H9 (cell line): ENCODE measurements at places on chromosomes 16 and 17.

DNA sequence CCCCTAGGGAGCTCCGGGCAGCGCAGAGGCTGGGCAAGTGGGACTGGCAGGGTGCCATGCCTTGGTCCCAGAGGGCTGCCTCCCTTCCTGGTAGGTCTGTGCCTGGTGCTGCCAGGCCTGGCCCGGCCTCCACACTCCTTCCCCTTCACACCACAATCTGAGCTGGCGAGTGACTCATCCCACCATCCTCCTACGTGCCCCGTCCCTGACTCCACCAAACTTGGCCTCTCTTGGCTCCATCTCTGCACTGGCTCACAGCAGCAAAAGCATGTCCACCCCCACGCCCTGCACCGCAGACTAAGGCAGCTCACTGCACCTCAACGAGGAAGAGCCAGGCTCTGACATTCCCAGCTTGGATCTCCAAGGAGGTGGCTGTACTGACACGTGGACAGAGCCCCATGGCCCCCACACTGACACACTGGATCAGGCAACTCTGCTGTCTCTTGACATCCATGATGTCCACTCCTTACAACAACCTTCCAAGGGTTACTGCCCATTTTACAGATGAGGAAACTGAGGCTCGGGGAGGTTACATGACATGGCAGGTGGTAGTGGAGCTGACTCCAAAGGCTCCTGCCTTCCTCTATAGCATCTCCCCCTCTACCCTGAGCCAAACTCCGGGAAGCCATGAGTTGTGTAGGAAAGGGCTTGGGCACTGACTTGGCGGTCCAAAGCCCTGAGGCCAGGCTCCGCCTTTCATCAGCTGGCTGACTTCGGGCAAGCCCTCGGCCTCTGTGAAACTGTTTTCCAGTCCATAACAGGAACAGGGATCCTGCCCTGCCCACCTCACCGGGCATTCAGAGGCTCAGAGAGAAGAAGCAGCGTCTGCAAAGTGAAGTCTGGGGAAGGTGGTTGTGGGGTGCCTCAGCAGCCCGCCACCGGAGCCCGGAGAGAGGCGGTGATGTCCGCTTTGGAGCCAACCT, 20.1 kb upstream of the KRT19 start:
- no peak for DNase-seq

GRCh38 chr17:49361129-49361901, 735 bp downstream of the ZNF652 start:
- DNase-seq: peak; percentile 53

DNA sequence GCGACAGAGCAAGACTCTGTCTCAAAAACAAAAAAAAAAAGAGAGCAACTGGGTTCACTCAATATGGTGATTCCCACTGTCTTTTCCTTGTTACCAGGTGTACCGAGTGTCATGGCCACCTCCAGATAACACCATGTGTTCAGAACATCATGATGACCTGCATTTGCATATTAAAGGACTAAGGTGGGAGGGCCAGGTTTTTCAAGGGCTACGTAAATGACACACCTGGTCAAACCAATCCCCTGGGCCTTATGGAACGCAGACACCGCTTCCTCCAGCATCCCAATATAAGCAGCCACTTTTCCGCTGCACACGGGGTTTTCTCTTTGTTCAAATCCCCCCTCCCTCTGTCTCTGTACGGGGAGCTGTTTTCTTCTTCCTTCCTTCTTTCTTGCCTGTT, 29.3 kb downstream of the WSCD1 start:
- peak; percentile 58 for DNase-seq

- no peak for DNase-seq
Observed at GRCh38 chr17:29162909-29163341, 17.3 kb downstream of the MYO18A start.

DNA sequence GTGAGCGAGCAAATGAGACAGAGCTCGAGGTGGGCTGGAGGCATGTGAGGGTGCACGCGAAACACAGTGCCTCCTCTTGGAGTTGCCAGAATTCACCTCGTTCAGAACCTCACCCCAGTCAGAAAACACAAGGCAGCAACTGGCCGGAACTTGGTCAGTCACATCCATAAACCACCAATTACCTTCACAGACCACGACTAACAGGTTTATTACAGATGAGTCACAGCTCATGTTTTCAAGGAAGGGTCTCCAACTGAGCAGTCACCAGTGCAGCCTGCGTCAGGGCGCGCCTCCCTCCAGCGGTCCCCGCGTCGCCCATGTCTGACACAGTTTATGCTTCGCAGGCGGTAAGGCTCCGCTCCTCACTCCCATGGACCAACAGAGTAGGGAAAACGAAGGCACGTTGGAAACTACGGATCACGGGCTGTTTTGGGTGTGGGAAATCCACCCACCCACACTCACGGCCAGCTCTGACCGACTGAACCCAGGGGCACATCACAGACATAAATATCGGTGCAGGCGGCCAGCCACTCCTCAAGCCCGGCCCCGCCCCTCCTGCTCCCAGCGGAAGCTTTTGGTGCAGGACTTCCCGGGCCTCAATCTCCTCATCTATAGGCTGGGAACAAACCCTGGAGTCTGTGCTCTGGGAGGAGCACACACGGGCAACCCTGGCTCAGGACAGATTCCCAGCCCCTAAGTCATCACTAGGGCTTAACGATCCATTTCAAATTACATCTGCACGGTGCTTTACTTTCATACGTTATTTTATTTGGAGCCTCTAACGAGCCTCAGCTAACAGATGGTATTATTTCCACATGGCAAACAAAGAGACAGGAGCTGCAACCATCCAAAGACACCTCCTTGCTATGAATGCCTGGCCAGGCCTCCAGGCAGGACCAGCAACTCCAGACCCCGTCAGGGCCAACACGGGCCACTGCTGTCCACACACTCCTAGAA, 126.3 kb downstream of the ZNF778 start:
- no peak for DNase-seq

GRCh38 chr16:78882751-78883150, 717.8 kb downstream of the MAF start:
- no peak for DNase-seq

DNA sequence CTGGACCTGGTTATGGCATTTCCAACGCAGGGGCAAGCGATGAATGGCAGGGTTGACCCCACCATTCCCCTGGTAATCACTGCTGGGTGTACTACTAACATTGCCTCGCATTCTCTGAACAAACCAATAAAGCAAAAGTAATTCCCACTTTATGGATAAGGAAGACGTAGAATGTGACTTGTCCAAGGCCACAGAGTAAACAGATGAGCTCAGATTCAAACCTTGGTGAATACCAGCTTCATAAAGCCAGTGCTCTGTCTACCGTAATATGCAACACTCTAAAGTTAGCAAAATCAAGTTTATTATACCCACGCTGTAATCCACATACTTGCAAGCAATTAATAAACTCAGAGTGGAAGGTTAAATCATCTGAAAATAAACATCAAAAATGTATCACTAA, 59.6 kb downstream of the ANKFY1 start:
- no peak for DNase-seq

GRCh38 chr16:20814784-20815183, 8.5 kb downstream of the REXO5 start:
- no peak for DNase-seq

- DNase-seq: peak; percentile 95
Observed at GRCh38 chr16:67396159-67397035, 3.1 kb upstream of the TPPP3 start.

- peak; percentile 90 for DNase-seq
Observed at GRCh38 chr17:48577946-48578615, at the start of gene HOXB4. TSS of gene HOXB4 (minus strand) at chr17:48578350. CDS start at chr17:48578319, 31 bp downstream.

- no peak for DNase-seq
Observed at GRCh38 chr17:42399121-42399520, 10.9 kb upstream of the STAT3 start.

DNA sequence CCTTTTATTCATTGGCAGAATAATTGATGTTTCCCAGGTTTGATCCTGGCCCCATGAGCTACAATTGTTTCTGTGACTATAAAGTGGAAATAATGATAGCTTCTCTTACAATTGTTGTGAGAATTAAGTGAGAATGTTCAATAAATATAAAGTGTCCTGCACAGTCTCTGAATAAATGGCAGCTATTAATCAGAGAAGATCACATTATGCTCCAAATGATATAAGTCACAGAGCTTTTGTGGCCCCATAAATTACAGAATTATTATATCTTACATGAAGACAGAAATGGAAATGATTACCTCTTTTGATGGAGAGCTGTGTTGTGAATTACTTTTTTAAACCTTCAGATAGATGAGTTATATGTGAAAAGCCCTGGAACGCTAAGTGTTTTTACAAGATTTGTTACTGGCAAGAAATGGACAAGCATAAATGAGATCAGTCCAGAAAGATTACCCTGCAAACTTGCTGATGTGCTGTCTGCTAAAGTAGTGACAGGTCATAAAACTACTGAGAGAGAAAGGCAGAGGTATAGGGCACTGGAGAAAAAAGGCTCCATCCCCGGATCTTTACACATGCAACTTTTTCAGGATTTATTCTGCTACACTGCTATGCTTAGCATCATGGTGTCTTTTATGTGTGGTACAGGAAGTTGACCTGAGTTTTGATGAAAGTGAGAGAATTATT, 750.9 kb upstream of the GOT2 start:
- DNase-seq: no peak

DNA sequence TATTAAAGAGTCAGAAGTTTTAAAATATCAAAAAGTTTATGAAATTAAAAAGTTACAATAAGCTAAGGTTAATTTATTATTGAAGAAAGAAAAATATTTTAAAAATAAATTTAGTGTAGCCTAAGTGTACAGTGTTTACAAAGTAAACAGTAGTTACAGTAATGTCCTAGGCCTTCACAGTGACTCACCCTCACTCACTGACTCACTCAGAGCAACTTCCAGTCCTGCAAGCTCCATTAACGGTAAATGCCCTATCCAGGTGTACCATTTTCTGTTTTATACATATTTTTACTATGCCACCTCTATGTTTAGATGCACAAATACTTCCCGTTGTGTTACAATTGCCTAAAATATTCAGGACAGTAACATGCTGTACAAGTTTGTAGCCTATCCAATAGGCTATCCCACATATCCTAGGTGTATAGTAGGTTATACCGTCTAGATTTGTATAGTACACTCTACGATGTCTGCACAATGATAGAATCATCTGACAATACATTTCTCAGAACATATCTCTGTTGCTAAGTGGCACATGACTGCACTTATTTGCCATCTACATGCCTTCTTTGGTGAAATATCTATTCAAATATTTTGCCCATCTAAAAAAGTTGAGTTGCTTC, 67.2 kb upstream of the WSB1 start:
- DNase-seq: no peak
